Non-pigmented ciliary epithelial cell (primary cell): ENCODE measurements at places on chromosomes 5 and 9.

DNA sequence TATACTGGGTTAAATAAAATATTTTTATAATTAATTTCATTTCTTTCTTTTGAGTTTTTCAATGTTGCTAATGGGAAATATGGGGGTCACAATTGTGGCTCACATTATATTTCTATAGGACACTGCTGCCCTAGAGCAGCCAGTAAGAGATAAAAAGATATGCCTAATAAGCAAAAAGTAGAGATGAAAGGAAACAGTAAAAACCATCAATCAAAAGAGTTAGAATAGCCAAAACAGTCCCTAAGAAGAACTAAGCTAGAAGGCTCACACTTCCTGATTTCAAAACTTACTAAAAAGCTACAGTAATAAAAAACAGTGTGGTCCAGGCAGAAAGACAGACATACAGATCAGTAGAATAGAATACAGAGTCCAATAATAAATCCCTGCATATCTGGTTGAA is 104.4 kb downstream of the FANCC start:
- no peak for DNase-seq

- DNase-seq, result no peak
These were observed 62.3 kb downstream of the HABP4 start for GRCh38 chr9:96512240-96512639.

DNA sequence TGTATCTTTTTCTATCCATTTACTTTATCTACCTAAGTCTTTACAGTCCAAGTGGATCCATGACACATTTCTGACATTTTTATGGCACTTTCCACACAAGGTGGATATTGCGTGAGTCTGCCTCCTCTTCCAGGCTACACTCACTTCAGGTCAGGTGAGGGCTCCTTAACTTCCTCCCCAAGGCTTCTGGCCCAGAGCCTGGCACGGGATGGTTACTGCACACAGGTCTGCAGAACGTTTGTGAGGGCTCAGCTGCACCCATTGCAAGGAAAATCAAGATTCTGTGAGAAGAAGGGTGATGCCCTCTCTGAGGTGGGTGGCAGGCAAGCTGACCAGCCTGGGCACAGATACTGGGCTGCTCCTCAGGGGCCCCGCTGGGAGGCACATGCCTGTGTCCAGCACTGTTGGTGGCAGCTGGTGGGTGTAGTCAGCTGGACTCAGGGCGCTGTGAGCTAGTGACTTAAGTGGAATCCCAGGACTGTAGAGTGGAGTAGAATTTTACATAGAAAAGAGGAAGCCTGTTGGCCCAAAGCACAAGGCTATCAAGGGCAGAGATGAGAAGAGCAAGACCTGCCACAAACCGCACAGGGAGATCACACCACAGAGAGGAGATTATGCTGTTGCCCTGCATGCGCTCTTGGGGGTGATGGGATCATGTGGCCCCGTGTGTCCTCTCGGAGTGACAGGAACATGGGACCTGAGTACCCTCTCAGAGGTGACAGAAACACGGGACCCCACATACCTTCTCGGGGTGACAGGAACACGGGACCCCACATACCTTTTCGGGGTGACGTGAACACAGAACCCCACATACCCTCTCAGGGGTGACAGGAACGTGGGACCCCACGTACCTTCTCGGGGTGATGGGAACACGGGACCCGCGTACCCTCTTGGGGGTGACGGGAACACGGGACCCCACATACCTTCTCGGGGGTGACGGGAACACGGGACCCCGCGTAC is 21.3 kb downstream of the AHRR start:
- DNase-seq, result no peak

DNA sequence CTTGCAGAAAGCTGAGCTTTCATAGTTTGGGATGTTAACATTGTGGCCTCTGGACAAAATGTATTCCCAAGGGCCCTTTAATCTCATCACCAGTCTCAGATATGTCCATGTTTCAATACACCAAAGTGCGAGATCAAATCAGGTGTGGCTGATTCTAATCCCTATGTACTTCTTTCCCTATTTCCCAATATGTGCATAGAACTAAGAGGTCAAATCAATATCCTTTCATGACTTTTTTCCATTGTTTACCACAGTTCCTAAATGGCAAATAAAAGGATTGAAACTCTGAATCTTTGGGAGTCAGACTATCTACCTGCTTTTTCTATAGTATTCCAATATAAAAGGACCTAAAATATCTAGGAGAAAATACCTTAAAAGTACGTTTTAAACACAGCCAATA is 105.0 kb downstream of the FBXO38 start:
- no peak for DNase-seq

DNA sequence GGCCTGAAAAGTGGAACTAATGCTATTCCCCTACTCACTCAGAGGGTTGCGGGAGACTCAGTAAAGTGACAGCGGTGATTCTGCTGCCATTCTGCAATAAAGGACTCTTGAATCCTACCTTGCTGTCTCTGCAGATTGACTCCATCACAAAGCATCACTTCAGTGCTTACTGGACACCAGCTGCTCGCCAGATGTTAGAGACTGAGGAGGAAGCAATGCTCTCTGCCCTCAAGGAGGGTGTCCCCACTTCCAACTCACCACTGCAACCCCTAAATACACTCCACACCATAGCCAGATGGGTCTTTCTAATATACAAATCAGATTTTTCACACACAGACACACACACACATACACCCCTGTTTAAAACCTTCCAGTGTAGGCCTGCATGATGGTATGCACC is 21.4 kb downstream of the TTLL11 start:
- DNase-seq, result no peak

GRCh38 chr5:6637022-6637421 is 3.8 kb downstream of the SRD5A1 start:
- no peak for DNase-seq

- no peak for DNase-seq
These were observed 129.2 kb downstream of the MYO10 start for GRCh38 chr5:16806711-16807546.

GRCh38 chr9:118003240-118003639 is 299.0 kb downstream of the TLR4 start:
- no peak for DNase-seq

DNA sequence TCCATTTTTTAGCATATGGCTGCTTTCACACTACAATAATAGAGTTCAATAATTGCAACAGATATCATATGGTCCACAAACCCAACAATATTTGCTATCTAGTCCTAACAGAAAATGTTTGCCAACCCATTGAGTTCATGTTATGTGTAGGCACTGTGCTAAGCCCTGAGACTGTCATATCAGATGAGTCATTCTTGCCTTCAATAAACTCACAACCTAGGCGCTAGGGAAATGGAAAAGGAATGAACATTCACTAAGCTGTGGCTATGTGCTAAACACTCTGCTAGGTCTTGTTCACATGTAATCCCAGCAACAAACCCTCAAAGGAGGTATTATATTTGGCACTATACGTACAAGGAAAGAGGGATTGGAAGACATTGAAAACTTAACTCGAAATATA is 8.4 kb upstream of the TIMD4 start:
- DNase-seq, result no peak

DNA sequence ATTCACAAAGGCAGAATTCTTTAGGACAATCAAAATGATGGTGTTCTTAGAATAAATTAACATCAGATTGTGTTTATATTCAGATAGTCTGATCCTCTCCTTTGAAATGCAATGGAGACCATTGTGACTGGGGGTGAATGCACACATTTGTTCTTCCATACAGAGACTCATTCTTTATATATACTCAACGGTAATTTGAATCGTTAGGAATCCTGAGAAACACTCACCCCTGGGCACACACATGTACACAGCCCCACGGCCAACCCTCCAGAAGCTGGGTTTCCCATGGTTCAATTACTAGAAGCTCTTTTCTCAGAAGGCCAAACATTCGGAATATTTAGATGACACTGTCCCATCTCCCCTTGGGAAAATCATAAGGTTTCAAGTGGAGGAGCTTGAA is 57.5 kb upstream of the EPB41L4B start:
- DNase-seq, result no peak

DNA sequence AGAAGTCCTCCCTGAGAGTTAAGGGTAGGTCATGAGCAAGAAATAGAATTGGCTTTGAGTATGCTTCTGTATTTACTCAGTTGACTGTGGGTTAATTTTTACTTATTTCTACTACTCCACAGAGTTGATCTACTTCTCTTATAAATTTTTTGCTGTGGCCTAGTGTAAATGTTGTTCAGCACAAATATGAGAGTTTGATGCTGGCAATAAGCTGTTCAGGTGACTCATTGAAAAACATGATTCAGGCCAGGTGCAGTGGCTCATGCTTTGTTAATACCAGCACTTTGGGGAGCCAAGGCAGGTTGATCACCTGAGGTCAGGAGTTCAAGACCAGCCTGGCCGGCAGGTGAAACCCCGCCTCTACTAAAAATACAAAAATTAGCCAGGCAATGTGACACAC is 4.5 kb upstream of the CDK7 start:
- no peak for DNase-seq

- no peak for DNase-seq
These were observed 23.5 kb downstream of the GGTA1 start for GRCh38 chr9:121476156-121476555.

- no peak for DNase-seq
These were observed 76.9 kb upstream of the NEURL1B start for GRCh38 chr5:172564188-172564587.

DNA sequence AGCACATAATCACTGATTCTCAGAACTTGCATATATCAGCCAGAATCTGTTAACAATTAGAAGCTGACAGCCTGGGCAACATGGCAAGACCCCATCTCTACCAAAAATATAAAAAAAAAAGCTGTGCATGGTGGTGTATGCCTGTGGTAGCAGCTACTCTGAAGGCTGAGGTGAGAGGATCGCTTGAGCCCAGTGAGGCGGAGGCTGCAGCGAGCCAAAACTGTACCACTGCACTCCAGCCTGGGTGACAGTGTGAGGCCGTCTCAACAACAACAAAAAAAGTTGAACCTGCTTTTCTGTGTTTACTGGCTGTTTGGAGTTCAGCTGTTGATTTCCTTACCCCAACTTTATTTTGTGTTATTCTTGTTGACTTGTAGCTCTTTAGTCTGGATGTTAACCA is 66.8 kb downstream of the GOLPH3 start:
- DNase-seq, result no peak

GRCh38 chr9:69809304-69809863 is 11.2 kb upstream of the CFAP95 start:
- no peak for DNase-seq

- DNase-seq, result no peak
These were observed 446.1 kb downstream of the ANXA1 start for GRCh38 chr9:73597771-73598170.

DNA sequence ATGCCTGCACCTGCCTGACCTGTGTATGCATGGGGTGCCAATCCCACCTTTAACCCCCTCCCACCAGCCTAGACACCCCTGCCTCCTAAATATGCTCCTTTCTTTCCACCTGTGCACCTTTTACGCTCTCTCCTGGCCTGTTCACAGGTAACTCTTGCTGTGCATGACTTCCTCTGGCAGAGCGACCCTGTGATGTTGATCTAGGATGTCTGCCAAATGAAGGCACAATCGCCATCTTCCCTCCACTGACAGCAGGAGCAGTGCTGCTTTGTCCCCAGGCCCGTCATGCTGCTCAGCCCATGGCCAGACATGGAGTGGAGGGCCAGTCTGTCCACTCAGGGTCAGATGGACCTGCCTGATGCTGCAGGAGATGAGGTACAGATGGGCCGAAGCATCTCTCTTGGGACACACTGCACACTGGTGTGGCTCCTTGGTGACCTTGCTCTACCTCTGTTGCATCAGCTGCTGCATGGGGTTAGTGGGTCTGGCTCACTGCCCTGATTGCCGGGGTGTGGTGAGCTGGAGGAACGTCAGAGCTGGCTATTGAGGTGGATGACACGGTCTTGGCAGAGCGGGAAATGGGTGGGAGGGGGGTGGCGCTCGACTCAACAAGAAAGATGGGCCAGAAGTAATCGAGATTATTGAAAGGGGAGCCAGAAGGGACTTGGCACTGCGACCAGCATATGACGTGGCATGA is 101.7 kb upstream of the PITX1 start:
- DNase-seq, result no peak

DNA sequence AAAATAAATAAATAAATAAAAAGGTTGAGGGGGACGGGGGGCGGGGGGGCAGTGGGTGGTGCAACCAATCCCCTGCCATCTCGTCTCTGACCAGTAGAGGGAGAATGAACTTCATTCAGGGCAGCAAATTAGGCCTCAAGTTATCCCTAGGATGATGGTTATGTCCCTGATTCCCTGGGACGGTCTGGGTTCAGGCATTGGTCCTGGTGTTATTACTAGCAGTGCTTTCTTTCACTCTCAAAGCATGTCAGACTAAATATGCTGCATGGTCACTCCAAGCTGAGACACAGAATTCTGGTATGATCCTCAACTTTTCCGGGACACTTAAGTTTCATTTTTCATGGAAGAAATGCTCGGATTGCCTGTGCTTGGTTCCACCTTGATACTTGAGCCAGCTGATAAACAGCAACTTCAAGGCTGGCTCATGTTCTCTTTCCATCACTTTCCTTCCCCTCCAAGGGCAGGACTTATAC is 59.4 kb downstream of the DAP start:
- no peak for DNase-seq

GRCh38 chr5:67308988-67309688 is 112.5 kb upstream of the CD180 start:
- DNase-seq, result no peak

DNA sequence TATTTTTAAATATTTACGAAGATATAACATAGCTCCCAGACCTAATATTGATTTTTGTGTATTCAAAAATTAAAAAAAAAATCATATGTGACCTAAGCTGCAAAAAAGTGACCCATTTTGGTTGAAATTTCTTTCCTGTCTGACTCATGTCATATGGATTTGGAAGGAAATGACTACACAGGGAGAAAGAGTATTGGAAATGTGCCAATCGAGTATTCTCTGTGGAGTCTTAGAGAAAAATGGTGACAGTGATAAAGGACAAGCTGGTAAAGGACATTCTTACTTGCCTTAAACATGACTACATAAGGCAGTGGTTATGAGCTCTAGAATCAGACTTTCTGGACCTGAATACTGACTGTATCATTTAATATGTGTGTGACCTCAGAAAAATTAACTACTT is 262.9 kb upstream of the PTPRD start:
- DNase-seq, result peak; percentile 34

DNA sequence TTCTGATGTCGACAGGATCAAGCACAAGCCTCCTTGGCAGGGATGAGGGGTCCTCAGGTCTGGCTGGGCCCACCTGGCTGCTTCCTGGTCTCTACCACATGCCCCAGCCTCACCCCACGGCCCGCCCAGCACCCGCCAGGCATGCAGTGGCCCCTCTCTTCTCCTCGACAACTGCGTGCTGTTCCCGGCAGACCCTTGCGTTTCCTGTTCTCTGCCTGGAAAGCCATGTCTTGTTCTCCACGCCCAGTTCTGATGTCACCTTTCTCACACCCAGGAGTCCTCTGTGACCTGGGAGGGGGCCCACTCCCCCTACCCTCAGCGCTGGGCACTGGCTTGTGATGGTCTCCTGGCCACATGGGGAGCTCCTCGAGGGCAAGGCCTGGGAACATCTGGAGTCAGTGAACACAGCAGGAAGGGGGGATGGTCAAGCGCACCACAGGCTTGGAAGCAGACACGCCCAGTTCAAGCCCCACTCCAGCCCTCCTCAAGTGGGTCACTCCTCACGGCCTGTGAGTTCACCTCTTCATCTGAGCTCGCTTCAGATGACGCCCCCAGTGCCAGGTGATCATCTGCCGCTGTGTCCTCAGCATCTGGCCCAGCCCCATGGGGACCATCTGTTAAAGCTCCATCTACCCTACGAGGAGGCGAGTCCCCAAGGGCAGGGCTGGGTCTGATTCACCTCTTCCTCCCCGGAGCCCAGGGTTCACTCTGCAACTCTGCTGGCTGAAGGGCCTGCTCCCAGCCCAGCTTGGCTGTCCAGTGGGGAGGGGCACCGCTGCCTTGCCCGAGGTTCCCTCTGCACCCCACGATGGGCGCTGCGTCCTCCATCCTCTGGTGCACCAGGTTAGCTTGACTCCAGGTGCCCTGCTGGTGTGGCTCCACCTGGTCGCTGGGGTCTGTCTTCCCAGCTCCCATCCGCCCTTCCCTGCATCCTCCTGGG is 133.2 kb upstream of the PHYKPL start:
- no peak for DNase-seq
